ENCODE measurements at places on chromosomes 16 and 17. TPM values are rescaled to one million over a fixed set of nuclear protein-coding genes. Genes with fewer than 3 reads are reported as not detected.

Gene CARD14
- not detected for total RNA-seq

Gene ZNF469
- 1.7 TPM for total RNA-seq

Gene PLA2G10
- not detected for total RNA-seq

Gene ORMDL3
- total RNA-seq: 50.4 TPM

GRCh38 chr16:86240716-86241363, 269.5 kb upstream of the FOXF1 start:
- no peak for DNase-seq

DNA sequence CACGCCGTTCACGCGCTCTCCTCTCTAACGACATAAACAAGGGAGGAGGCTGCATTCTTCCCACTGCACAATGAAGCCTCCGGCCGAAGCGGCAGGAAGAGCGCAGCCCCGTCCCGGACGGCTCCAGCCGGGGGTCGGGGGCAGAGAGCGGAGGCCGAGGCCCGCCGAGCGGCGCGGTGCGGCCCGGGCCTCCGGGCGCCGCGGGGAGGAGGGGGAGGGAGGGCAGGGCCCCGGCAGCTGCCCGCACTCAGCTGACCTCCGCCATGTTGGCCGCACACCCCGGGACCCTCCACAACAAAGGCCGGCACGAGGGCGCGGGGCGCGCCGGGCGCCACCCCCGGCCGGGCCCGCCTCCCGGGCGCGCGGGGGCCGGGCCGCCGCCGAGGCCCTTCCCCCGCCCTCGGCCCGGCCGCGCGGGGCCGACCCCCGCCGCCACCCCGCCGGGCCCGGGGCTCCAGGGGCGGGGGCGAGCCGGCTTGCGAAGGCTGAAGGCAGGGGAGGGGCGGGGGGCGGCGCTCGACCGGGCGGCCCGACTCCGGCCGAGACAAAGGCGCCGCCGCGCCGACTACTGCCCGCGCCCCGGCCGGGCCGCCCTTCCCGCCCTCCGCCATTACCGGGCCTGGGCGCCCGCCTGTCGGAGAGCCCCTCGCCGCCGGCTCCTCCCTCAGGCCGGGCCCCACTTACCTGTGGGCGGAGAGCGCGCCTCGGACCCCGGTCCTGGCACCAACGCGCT, 527 bp downstream of the SIAH1 start:
- DNase-seq: peak; percentile 72

DNA sequence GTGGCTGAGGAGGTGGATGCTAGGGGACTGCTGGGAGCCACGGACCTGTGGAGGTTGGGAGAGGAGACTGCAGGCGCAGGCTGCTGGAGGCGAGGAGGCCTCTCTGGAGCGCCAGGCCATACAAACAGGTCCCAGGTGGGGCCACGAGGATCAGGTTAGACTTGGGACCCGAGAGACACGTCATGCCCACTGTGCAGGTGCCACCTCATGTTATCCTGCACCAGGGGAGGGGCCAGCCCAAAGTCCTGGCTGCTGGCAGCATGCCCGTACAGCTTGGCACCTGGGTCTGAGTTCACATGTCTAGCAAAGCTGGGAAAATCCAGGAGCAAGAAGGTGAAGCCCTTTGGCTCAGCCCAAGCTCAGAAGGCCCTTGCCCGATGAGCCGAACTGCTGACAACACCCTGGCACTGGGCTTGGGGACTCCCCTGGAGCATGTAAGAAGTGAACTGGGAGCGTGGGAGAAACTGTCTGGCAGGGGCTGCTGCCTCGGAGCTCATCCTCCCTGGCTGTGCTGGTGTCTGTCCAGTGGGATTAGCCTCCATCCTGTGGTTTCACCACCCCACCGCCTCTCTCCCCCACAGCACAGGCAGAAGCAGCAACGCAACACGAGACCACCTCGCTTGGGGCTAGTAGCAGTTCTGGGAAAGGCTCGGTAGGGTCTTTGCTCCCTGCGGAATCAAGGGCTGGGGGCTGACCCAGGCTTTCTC, 5.3 kb downstream of the ARHGDIA start:
- peak; percentile 57 for DNase-seq

DNA sequence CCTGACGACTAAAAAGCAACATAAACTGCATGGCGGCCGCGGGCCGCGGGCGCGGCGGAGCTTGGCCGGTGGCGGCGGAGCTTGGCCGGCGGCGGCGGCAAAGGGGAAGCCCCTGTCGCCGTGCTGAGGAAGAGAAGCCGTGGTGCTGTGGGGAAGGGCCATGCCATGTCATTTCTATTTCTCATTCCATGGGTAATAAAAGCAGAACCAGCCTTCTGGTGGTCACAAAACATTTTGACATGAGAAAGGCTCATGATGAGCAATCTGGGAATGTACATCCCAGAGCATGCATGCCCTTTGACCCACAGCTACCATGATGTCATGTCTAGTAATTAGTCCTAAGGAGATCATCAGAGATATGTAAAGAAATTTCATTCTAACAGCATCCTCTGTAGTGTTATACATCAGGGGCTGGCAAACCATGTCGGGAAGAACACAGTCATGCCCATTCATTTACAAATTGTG, 23.9 kb upstream of the HEATR6 start:
- peak; percentile 27 for DNase-seq

GRCh38 chr17:66437476-66438026, 135.1 kb downstream of the PRKCA start:
- DNase-seq: no peak

GRCh38 chr17:56577843-56578204, 15.7 kb upstream of the NOG start:
- peak; percentile 20 for DNase-seq

DNA sequence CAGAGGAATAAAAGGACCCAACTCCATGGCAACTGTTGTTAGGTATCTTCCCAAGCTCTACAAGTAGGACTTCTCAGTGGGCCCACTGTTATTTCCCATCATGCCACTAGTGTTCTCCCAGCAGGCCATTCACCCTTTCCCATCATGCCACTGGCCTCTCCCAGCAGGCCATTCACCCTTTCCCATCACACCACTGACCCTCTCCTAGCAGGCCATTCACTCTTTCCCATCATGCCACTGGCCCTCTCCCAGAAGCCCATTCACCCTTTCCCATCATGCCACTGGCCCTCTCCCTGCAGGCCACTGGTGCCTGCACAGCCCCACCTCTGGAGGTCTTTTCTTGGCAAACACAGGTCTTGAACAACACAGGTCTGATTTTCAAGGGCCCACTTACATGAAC, 36.3 kb downstream of the IFT140 start:
- DNase-seq: no peak

- DNase-seq: no peak
Measured at GRCh38 chr17:14321476-14321949, 20.6 kb downstream of the HS3ST3B1 start.

DNA sequence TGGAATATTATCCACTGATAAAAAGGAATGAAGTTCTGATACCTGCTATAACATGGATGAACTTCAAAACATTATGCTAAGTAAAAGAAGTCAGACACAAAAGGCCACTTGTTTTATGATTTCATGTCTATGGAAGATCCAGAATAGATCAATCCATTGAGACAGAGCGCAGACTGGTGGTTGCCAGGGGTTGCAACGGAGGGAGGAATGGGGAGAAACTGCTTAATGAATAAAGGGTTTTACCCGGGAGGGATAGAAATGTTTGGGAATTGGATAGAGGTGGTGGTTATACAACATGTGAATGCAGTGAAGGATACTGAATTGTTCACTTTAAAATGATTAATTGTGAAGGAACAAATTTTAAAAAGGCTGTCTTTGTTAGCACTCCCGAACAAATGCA, 30.2 kb downstream of the WDR59 start:
- no peak for DNase-seq

DNA sequence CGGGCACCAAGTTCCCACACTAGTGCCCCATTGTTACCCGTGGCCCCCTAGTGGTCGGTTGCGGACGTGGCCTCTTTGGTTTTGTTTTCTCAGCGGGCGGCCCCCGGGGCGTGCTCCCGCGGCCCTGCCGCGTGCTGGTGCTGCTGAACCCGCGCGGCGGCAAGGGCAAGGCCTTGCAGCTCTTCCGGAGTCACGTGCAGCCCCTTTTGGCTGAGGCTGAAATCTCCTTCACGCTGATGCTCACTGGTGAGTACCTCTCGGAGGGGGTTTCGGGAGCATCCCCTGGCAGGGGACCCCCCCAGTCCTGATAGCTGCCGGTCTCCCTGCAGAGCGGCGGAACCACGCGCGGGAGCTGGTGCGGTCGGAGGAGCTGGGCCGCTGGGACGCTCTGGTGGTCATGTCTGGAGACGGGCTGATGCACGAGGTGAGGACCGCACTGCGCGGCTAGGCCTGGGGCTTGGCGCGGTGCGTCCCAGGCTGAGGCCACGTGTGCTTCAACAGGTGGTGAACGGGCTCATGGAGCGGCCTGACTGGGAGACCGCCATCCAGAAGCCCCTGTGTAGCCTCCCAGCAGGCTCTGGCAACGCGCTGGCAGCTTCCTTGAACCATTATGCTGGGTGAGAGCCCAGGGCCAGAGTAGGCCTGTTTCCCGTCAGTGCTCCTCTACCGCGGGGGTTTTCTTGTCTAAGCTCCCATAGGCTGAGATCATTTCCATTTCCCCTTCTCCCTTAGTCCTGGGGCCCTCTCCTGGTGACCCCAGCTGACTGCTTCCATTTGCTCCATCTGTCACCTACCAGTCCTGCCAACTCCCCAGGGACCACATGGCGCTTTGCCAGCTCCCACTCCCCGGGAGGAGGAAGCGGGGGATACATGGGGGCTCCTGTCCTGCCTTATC, 1.7 kb downstream of the SPHK1 start:
- peak; percentile 87 for DNase-seq

- peak; percentile 67 for DNase-seq
Measured at GRCh38 chr16:56606071-56606475, 2.3 kb upstream of the MT2A start.

GRCh38 chr16:21708533-21709115, 44.9 kb downstream of the OTOA start:
- peak; percentile 56 for DNase-seq

GRCh38 chr17:376936-377863, 24.6 kb upstream of the RPH3AL start:
- DNase-seq: peak; percentile 58

DNA sequence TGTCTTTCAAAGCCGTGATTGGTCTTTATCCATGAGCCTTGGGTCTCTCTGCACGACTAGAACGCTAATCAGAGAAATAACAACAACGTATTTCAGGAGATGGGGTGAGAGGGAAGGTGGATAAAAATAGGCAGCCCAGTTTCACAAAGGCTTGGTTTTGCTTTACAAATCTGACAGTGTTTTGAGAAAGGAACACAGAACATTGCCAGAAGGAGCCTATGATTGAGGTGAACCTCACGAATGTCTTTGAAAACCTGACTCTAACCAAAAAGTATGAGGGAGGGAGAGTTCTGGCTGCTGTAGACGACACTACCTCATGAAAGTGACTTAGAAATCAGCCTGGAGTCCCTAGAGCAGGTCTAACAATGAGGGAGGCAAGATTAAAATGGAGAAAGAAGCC, 38.0 kb upstream of the NOL11 start:
- no peak for DNase-seq

- DNase-seq: no peak
Measured at GRCh38 chr16:31880322-31880979, 6.8 kb downstream of the ZNF267 start.

DNA sequence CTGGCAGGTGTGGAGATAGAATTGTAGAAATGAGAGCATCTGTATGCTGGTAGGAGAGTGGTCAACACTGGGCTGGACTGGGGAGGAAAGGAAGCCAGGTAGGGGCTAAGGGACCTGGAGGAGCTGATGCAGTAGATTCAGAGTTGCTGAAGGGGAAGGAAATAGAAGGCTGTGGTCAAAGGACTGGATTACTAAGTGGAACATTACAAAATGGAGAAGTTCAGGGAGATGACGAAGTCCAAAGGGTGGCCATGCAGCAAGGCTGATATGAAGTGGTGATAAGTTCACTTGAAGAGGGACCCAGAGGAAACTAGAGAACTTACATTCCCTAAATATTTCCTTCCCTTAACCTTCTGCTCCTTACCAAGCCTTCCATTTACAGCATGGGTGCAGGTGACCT, 8.6 kb upstream of the CCL2 start:
- DNase-seq: no peak

DNA sequence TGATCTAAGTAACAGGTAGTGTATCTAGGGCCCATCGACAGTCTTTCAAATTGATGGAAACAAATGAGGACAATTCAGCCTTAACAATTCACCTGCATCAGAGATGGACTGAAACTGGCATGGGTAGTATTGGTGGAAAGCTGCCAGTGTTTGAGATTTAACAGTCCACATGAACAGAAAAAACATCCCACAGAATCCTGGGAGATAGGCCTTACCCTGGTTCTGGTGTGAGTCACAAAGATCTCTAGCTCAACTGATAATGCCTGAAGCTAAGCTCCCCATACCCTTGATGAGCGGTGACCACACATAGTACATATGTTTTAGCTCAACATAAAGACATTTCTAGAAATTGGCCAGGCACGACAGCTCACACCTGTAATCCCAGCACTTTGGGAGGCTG, 21.9 kb downstream of the CRK start:
- DNase-seq: no peak

GRCh38 chr17:40309031-40309948, at the start of gene RARA:
Gene RARA, plus strand, starts transcription at chr17:40309180. Its CDS starts 22,039 bp downstream, at chr17:40331219.
- peak; percentile 63 for DNase-seq

GRCh38 chr16:11806721-11807120, 9.7 kb upstream of the ZC3H7A start:
- no peak for DNase-seq

GRCh38 chr17:40623419-40624210, 24.0 kb downstream of the SMARCE1 start:
- DNase-seq: no peak

GRCh38 chr17:78357672-78358537, 2.0 kb downstream of the SOCS3 start:
- DNase-seq: no peak

DNA sequence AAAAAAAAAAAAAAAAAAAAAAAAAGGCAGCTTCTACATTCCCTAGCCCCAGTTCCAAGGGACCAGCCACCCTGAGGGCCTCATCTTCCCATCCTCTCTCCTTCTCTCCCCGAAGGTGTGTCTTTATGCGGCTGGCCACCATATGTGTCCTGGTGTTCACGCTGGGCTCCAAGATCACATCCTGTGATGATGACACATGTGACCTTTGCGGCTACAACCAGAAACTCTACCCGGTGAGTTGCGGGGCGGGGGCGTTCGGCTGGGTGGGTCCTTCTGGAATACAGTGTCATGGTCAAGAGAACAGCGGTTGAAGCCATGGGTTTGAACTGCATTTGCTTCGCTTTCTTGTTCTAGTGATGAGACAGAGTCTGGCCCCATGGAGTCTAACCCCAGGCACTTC, 22.6 kb upstream of the COQ7 start:
- no peak for DNase-seq

DNA sequence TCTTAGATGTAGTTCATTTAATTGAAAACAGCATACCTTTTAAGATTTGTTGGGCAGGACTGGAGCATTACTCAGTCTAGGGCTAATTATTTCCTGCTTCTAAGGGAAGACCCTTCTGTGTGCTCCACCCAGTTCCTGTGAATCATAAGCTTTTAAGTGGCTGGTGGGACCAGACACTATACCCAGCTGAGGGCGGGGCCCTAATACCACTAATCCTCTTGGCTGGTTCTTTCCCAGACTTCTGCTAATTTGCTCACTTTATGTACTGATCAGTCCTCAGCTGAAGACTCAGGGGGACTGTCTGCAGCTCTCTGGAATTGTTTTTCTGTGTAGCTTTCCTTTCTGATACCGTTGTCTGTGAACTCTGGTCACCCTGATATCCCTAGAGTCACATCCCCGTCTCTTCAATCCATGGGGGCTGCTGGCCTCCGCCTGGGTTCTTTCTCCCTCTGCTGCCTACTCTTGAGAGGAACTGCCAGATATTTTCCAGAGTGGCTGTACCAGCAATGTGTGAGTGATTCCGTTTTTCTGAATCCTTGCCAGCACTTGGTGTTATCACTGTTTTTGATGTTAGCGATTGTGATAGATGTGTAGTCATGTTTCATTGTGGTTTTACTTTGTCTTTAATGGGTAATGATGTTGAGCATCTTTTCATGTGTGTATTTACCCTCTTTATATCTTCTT, 35.1 kb downstream of the MFSD11 start:
- peak; percentile 55 for DNase-seq
